ENCODE measurements at places on chromosomes 13 and 19.

DNA sequence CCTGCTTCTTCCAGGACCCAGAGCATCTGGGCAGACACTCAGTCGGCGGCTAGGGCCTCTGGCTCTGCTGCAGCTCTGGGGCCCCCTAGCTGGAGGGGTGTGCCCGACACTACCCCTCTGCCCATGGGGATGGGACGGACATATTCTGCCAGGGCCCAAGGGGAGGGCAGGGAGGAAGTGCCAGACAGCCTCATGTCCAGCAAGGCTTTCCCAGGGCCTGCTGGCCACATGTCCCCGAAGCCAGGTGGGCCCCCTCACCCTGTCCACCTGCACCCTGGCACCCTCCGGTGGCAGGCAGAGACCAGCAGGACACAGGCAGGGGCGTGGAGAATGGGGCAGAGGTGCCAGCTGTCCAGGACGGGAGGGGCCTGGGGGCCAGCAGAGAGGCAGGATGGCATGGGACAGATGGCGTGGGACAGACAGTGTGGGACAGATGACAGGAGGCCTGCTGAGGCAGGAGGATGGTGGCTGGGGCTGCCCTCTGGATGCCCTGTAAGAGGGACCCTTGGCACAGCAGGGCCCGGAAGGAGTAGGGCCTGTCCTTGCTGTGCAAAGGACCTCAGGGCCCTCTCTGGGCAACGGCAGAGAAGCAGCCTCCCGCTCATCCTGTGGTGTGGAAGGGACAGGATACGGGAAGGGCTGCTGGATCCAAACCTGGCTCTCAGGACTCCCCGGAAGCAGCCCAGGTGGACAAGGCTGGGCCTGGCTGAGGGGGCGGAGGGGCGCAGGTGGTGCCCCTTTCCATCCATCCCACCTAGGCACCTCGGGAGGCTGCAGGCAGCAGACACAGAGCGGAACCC lies 29.1 kb downstream of the CEBPG start:
- DNase-seq = no peak

- DNase-seq = no peak
Measured at GRCh38 chr19:41709951-41710645, 1.7 kb downstream of the CEACAM5 start.

- DNase-seq = no peak
Measured at GRCh38 chr19:3346677-3347353, 19.6 kb upstream of the NFIC start.

- no peak for DNase-seq
Measured at GRCh38 chr13:108669381-108669780, 40.0 kb downstream of the MYO16 start.

GRCh38 chr19:55241143-55241934 lies 12.8 kb upstream of the TMEM86B start:
- no peak for DNase-seq

GRCh38 chr13:20431080-20431479 lies 94.6 kb downstream of the CRYL1 start:
- no peak for DNase-seq

GRCh38 chr19:12145348-12145747 lies 5.2 kb upstream of the ZNF20 start:
- no peak for DNase-seq

DNA sequence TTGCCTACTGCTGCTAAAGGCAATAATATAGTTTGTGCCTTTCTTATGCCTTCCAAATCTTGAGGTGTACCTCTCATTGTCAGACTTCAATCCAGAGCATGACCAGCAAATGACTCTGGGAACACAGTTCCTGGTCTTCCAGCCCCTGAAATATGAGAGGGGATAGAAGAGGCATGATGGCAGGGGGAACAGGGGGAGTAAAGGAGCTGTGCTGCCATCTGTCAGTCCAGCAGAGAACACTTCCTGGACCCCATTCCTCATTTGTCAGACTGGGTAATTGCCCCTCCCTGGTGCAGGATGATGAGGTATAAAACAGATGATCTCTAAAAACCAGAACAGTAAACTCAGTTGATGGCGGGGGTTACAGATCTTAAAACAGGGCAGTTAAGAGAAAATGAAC lies 618.7 kb downstream of the DIAPH3 start:
- DNase-seq = no peak

GRCh38 chr13:77459592-77459991 lies 75.9 kb upstream of the SCEL start:
- DNase-seq = no peak

DNA sequence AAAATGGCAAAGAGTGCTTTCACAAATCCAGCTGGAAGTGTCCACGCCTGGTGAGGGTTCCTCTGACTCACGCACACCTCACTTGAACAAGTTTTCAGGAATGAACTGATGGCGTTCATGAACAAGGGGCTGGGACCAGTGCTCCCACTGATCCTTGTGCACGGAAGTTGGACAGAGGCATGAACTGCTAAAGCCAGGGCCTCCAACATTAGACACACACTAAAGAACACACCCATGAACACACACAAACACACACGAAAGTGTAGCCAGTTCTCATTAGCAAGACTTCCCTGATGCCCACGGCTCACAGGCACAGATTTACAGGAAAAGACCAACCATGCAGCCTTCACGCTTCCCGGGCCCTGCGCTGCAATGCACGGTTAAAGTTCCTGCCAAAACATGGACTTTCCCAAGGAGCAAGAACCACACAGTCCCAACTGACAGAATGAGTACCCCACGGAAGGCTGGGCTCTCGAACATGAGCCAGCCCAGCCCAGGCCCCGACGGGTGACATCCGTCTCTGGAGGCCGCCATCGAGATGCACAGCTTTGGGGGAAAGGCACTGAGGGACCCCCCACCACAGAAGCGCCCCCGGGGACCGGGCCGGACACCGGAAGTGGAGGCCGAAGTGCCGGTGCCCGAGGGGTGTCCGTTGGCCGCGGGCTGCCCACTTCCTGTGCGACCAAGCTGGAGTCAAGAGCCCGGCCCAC lies 808 bp downstream of the DNMT1 start:
- DNase-seq = no peak

GRCh38 chr19:12772323-12772722 lies 3.0 kb downstream of the HOOK2 start:
- DNase-seq = no peak

- no peak for DNase-seq
Measured at GRCh38 chr13:97999653-98000052, 46.2 kb downstream of the IPO5 start.

DNA sequence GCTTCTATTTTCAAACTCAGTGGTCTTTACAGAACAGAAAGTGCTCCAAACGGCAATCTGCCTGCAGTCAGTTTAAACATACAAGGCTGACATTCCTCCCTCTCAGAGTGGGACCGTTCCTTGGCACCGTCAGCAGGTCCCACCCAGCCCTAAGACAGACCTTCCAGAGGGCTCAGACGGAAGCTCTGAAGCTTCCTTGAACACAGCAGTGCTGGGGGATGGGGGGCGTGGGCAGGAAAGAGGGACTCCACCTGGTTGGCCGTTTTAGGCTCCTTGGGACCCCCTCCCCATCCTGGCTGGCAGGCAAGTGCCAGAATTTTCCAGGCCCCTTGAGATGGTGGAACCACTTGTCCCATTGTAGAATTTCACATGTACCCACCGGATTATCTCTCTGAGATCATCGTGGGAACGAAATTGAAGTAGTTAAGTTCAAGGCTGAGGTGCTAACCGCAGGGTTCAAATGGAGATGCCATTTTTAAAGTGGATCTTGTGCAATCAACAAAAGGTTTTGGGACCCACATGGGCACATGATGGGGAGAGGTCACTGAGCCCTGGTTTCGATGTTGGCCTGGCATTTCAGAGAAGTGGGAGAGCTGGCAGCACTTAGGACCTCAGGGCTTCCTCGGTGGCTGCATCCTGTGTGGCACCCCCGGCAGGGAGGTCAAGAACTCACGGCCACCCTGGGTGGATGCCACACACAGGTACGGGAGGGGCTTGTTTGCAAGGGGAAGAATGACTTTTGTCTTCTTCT lies 46.2 kb downstream of the KLF2 start:
- peak; percentile 50 for DNase-seq

- DNase-seq = no peak
Measured at GRCh38 chr19:46975011-46975924, 44.4 kb upstream of the NPAS1 start.

GRCh38 chr13:31859571-31859970 lies 120.2 kb downstream of the RXFP2 start:
- DNase-seq = no peak

- DNase-seq = no peak
Measured at GRCh38 chr19:12695514-12695913, 917 bp downstream of the FBXW9 start.

DNA sequence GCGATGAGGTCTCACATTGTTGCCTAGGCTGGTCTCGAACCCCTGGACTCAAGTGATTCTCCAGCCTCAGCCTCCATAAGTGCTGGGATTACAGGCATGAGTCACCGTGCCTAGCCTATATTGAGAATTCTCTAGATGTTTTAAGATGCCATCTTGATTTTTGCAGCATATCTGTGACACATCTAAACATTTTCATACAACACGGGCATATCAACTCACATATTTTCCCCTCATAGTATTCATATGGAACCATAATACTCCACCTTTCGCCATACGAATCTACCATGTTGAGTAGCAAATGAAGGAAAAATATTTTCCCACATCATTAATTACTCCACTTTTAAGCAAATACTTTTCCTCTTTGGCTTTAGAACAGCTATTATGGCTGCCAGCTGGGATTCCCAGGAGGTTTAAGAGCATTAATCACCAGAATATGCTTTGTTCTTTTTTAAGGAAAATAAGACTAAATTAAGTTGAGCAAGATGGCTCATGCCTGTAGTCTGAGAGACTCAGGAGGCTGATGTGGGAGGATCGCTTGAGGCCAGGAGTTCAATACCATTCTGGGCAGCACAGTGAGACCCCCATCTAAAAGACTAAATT lies 56.9 kb upstream of the GTF2F2 start:
- no peak for DNase-seq

DNA sequence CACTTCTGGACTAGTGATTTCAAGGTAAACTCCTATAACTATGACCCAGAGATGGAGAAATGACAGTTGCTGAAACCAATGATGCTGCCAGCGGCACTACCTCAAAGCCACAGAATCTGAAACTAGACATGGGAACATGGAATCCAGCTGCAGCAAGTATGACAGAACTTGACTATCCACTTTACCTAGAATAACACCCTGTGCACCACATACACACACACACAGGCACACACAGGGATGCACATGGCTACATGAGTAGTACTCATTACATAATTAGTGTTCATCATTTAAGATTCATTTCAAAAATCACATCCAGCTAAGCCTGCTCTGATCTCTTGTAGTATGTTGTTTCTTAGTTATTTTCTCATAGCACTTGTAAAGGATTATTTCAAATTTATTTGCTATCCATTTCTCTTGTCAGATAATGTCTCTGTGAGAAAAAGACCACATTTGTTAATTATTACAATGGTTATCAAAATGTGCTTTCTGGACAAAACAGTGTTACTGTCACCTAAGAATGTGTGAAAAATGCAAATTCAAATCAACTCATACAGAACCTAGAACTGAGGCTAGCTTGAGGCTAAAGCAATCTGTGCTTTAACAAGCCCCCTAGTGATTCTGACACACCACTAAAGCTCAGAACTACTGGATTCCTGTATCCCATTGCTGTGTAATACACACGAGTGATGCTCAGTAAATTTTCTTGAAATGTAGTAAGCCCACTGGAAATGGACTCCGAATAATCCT lies 59.4 kb downstream of the WTIP start:
- no peak for DNase-seq

- DNase-seq = no peak
Measured at GRCh38 chr13:94173312-94173854, 306.1 kb downstream of the DCT start.

DNA sequence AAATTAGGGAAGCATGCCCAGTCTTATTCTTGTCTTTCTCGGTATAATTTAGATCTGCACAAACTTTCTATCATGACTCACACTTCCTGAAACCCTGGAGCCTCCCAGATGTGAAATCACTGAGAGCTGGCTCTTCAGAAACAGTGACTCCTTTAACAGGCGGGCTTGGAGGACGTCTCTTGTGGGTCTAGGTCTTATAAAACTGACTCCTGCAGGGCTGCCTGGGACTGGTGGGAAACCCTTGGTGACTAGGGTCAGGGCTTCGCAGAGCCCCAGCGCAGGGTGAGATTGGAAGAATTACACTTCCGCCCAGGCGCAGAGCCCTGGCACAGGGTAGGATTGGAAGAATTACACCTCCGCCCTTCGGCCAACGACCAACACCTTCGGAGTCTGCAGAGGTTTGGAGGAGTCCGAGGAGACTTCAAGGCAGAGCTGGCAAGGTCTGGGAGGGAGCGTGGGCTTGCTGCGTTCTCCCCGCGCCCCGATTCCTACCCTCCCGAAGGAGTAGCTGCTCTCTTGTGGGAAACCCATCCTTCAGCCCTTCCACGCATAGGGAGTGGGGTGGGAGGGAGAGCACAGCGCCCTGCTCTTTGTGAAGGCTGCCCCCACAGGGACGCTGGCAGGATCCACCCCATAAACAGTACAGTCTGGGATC lies 43.4 kb upstream of the MAP3K10 start:
- no peak for DNase-seq

GRCh38 chr19:42629191-42629590 lies 34.5 kb upstream of the CEACAM8 start:
- DNase-seq = no peak

- peak; percentile 78 for DNase-seq
Measured at GRCh38 chr19:38877781-38878574, at the start of gene RINL. RINL (minus strand) TSS chr19:38878275; CDS start chr19:38876742, 1,533 bp downstream.

- no peak for DNase-seq
Measured at GRCh38 chr13:75135325-75135825, 346.6 kb downstream of the TBC1D4 start.

- no peak for DNase-seq
Measured at GRCh38 chr19:49860336-49861102, 6.9 kb downstream of the PNKP start.

DNA sequence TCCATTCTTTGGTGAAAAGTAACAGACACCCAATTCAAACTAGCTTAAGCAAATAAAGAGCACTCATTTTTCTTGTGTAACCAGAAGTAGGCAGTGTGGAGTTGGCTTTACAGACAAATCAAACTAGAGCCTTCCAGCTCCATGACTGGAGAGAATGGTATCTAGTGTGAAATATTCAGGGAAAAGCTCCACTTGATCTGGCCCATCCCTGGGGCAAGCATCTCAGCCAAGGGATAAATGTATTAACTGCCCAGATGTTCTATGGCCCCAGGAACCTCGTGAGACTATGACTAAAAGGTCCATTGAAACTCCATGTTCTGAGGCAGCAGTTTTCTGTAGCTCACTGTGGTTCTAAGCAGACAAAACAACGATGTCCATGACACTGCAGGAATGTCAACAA lies 49.9 kb downstream of the TBC1D4 start:
- no peak for DNase-seq

GRCh38 chr13:42392716-42393572 lies 121.0 kb downstream of the AKAP11 start:
- peak; percentile 57 for DNase-seq

- DNase-seq = no peak
Measured at GRCh38 chr13:64540468-64540867, 2689.7 kb downstream of the PCDH9 start.

- DNase-seq = no peak
Measured at GRCh38 chr13:52810011-52810410, 38.4 kb downstream of the PCDH8 start.

DNA sequence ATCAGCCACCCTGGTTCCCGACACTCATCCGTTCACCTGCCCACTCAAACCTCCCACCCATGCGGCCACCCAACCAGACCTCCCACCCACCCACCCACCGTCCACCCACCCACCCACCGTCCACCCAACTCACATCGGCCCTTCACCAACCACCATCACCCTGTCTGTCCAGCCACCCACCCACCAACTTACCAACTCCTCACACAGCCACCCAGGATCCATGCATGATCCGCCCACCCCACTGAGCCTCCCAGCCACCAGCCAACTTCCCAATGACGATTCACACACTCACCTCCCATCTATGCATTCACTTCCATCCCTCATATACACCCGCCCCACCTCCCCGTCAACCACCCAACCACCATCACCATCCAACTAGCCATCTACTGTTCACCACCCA lies 4.3 kb downstream of the JOSD2 start:
- no peak for DNase-seq

All from CD4-positive, alpha-beta T cell treated with Interleukin-10 for 1 hour (primary cell).